ENCODE measurements at places on chromosomes 7 and 10.

- DNase-seq = no peak
Observed at GRCh38 chr7:41297166-41297565, 405.7 kb downstream of the INHBA start.

DNA sequence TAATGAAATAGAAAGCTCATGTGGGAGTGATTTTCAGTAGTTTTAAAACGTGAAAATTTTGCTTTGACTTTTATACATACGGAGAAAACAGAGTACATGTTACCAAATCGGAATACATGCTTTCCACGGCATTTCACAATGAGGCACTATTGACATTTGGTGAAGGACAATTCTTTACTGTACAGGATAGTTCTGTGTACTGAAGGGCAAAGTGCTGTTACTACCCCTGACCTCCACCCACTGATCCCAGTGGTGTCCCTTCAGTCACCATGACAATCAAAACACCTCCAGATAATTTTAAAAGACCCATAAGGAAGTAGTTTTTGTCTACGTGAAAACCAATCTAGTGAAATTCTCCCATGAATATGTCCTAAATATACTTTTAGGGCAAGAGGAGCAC lies 33.1 kb upstream of the ANK3 start:
- no peak for DNase-seq

DNA sequence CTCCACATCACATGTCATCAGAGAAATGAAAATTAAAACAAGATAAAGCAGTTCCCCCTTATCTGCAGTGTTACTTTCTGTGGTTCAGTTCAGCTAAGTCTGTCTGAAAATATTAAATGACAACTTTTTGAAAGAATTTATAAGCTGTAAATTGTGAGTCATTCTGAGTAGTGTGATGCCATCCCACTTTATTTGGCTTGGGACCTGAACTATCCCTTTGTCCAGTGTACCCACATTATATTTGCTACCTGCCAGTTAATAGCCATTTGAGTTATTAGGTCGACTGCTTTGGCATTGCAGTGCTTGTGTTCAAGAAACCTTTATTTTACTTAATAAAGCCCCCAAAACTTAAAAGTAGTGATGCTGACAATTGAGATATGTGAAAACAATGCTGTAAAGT lies 804.2 kb downstream of the ANKRD7 start:
- no peak for DNase-seq

DNA sequence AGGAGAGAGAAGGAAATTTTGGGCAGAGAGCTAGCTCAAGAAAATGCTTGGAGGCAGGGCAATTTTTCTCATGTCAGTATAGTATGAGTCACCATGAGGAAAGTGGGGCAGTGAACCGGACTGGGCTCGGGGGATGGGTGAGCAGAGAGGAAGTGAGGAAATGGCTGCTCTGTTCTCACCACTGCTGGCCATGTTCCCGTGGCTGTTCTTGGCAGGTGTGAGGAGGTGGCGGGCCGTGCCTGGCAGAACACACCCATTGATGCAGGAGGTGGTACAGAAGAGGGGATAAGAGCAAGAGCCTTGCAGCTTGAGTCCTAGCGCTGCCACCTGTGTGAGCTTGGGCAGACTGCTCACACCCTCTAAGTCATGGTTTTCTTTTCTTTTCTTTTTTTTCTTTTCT lies 304.4 kb upstream of the LYZL1 start:
- DNase-seq = peak; percentile 22

- peak; percentile 25 for DNase-seq
Observed at GRCh38 chr10:114911052-114911711, 26.8 kb upstream of the TRUB1 start.

DNA sequence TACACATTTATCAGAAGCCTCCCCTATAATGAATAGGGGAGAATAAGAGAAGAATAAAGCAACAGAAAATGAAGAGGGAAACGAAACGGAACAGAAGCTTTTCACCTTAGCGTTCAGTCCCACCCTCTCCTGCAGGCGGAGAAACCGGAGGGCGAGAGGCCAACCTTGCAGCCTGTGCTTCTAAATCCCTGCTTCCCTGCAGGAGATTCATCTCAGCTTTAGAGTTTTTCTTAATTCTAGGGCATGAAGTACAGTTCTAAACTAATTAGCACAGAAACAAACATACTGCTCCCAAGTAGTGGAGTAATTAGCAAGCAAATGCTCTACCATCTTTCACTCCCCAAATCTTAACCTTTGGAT lies 107.2 kb downstream of the CUBN start:
- no peak for DNase-seq

- DNase-seq = no peak
Observed at GRCh38 chr10:132550366-132551092, 12.9 kb downstream of the INPP5A start.

DNA sequence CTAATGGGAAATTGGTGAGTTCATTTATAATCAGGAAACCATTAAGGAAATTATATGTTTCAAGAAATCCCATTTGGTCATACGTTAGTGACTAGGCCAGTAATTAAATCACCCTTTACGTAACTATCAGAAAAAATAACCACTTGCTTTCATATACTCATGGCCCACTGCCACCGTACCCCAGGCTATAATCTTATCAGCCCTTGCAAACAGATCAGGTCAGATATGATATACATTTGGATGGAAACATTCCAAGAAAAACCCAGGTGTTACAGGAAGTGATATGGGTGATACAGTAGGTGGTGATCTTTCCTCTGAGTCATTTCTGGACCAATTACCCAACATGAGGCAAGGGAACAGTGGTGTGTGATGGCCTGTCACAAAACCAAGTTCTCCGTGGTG lies 481.0 kb upstream of the SEMA3A start:
- no peak for DNase-seq

DNA sequence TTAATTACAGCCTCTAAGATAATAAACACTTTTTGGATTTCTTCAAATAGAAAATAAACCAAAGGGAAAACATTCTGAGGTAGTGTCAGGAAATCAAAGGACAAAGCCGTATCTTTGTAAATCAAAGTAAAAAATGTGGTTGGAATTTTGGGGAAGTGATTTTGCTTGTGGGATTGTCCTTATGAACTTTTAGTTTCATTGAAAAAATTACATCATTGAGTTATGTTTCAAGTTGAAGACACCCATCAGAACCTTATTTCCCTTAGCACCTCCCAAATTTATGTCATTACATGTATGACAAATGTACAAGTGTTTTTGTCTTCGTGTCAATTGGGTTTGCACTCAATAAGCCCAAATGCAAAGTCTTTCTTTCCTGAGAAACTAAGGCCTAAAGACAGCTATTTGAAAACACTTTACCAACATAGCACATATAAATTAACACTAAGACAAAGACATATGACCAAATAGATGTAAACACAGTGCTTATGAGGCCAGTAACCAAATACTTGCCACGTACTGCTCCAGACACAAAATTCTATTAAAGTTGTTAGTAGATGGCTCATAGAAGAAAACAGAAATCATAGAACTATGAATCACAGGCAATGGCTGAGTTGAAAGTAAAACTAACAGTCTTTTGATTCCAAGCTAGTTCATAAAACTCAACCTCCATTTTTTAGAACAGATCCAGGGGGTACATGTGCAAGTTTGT lies 26.9 kb upstream of the LAMB4 start:
- no peak for DNase-seq

- no peak for DNase-seq
Observed at GRCh38 chr7:985915-986741, 3.1 kb downstream of the CYP2W1 start.

- DNase-seq = no peak
Observed at GRCh38 chr10:45000138-45000751, 478 bp upstream of the ZNF22 start.

DNA sequence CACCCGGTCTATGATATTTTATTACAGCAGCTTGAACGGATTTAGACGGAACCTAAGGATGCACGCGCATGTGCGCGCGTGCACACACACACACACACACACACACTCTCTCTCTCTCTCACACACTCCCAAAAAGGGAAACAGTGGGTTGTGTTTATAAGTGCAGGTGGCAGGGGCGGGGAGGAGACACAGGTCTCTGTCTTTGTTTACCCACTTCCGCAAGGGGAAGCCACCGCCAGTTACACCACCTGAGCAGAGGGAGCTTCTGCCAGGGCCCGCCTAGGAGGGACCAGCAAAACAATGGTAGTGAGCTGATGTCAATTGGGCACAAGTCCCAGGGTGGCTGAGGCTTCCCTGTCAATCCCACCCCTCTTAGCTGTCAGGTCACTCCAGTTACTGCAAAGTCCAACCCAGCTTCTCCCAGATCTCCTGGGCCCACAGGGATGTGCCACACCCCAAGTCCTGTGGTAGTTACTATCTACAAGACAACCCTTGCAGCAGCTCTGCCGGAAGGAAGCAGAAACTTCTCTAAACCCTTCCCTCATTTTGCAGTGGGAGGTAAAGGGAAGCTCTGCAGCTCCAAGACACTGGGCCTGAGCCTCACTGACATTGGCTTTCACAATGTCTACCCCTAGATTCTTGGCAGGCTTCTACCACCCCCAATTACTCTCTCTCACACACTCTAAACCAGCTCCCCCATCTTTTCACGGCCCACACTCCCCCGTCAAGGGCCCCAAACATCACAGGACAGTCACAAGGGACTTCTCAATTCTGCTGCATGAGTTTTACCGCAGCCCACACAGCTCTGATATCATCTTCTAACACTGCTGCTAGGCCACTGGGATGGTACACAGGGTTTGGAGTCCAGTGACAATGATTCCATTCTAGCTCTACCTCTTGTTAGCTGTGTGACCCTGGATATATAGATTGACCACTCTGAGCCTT lies 17.6 kb downstream of the ANXA11 start:
- DNase-seq = peak; percentile 80

DNA sequence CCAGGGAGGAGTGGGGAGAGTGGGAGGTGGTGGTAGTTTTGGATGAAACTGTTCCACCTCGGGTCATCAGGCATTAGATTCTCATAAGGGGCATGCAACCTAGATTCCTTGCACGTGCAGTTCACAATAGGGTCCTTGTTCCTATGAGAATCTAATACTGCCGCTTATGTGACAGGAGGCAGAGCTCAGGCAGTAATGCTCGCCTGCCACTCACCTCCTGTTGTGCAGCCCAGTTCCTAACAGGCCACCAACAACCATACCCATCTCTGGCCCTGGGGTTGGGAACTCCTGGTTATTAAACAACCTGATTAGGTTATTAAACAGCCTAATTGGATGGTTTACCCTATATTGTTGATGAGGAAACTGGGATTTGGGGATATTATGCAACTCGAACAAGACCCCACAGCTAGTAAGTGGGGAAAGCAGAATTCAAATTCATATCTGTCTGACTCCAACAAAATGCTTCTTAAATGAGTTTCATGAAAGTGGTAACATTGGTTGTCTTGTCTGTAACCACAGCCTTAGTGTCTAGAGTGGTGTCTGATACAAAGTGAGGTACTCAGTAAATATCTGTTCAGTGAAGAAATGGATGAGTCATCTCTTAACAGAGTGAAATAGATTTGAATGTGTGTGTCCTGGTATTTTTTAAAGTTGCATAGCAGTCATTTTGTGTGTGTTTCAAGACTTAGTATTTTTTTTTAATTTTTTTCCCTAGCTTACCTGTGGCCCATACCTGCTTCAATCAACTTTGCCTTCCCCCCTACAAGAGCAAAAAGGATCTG lies 101.6 kb downstream of the HECTD2 start:
- DNase-seq = no peak

DNA sequence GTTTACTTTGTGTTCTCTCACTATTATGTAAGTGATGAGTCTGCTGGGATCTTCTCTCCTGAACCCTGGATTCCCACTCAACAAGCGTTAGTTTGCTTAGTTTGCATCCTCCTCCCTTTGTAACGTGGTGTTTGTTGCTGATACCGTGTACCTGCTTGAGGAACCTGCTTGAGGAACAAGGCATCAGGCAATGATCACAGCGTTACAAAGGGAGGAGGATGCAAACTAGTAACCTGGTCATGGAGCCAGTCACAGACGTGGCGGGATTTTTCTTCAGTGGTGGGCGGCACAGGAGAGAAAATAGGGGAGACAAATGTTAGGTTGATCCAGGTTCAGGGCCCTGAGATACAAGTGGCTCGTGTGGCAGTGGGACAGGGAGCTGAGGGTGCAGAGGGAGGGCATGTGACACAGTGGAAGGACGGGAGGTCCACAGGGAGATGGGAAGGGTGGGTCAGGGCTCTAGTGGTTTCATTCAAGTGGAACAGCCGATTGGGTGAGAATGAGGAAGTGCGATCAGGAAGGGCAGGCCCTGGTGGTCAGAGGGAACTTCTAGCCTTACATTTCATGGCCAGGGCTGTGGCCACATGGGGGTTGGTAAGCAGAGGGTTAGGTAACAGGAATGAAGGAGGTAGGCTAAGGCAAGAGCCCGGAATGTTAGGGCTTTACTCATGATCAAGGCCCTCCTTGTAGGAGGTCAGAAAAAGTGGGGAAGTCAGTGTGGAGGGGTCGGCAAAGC lies 38.0 kb downstream of the SNX10 start:
- no peak for DNase-seq

DNA sequence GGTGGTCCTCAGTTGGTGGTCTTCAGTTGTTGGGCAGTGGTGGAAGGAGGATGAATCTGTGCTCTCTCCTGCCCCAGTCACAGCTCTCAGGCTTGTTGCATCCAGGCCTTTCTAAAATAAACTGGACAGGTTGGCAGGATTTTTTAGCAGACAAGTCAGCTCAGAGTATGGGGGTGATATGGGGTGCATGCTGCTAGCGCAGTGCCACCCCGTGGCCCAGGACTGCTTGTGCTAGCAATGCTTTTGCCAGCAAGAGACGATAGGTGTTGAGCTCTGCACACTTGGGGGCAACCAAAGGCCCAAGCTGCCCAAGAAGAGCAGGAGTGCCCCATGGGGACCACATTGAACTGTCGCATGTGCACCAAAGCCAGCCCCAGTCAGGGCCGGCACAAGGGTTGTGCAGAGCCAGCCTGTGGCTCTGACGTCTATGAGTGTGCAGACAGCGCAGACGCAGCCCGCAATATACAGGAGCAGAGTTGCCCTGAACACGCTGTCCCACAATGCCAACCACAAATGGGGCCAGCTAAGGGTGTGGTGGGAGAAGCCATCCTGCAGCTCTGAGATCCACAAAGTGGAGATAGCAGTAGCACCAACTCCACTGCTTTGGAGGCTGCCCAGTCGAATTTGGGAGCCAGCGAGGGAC lies 49.8 kb upstream of the PDSS1 start:
- DNase-seq = no peak

GRCh38 chr10:12703813-12704212 lies 297.7 kb downstream of the CCDC3 start:
- DNase-seq = no peak

DNA sequence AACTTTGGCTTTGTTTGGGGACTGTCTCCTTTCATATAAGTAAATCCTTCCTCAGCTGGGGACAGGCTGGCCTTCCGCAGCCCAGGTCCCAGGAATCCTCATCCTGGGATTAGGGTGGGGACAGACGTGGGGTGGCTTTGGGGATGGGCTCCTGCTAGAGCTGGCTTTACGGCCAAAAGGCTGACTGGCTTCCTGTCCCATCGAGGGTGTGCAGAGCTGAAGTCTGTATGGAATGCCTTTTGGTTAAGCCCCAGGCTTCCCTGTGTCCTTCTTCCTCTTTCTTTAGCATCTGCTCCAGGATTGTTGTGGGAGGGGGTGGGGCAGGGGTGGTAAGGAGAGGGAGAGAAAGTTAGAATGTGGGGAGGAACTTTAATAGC lies 59.4 kb upstream of the AQP1 start:
- DNase-seq = no peak

DNA sequence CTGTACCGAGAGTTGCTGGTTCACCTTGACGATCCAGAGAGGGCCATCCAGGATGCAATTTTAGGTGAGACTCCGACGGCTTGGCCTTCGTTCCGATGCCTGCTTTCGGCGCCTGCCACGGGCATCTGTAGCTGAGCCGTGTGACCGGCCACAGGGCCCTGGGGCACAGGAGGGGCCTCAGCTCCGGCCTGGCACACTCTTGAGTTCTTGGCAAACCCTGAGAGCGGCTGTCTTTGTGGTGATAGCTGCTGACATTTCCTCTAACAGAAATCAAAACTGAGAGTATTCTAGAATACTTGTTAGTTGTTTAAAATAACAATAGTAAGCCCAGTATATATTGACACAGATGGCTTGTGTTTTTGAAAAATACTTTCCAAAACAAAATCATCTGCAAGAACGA lies 52.2 kb upstream of the SUN1 start:
- DNase-seq = no peak

Data from GM06990 (cell line).